ENCODE measurements at places on chromosomes 6 and 20. TPM values are rescaled to one million over a fixed set of nuclear protein-coding genes. Genes with fewer than 3 reads are reported as not detected.

Gene PI16
- total RNA-seq: not detected

Gene ARG1
- not detected for total RNA-seq

Gene CDH26
- total RNA-seq: 0.50 TPM

Gene SLC35F1
- total RNA-seq: under 0.01 TPM

Gene OR2B2
- not detected for total RNA-seq

Gene GRIK2
- not detected for total RNA-seq

Gene SLC22A16
- total RNA-seq: 0.15 TPM

Gene GMNN
- 5.6 TPM for total RNA-seq

Gene SH3BGRL2
- total RNA-seq: 3.1 TPM
